ENCODE measurements at places on chromosomes 6 and 20.

- DNase-seq, result no peak
Observed at GRCh38 chr20:3911956-3912355, 22.8 kb downstream of the PANK2 start.

- no peak for DNase-seq
Observed at GRCh38 chr20:46814366-46815232, 80.0 kb upstream of the EYA2 start.

GRCh38 chr6:116144605-116145004 is 18.7 kb upstream of the COL10A1 start:
- DNase-seq, result no peak

- DNase-seq, result no peak
Observed at GRCh38 chr6:112300896-112301295, 46.2 kb upstream of the RFPL4B start.

DNA sequence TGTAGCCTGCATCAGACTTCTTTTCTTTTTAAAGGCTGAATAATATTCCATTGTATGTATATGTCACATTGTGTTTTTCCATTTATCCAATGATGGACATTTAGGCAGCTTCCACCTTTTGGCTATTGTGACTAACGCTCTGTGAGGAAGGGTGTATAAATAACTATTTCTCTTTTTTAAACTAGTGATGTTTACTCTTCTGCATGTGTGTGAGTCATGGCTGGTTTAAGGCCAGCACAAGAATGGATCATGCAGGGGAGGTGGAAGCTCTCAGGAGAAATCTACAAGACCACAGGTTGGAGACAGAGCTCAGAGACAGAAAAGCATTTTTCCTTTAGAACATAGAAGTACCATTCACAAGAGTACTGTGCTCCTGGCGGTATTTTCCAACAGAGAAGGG is 307.2 kb downstream of the SOX4 start:
- DNase-seq, result peak; percentile 36

GRCh38 chr6:79536585-79536953 is 661 bp downstream of the LCA5 start:
- DNase-seq, result no peak

- no peak for DNase-seq
Observed at GRCh38 chr20:53307964-53308597, 285.6 kb downstream of the ZNF217 start.

DNA sequence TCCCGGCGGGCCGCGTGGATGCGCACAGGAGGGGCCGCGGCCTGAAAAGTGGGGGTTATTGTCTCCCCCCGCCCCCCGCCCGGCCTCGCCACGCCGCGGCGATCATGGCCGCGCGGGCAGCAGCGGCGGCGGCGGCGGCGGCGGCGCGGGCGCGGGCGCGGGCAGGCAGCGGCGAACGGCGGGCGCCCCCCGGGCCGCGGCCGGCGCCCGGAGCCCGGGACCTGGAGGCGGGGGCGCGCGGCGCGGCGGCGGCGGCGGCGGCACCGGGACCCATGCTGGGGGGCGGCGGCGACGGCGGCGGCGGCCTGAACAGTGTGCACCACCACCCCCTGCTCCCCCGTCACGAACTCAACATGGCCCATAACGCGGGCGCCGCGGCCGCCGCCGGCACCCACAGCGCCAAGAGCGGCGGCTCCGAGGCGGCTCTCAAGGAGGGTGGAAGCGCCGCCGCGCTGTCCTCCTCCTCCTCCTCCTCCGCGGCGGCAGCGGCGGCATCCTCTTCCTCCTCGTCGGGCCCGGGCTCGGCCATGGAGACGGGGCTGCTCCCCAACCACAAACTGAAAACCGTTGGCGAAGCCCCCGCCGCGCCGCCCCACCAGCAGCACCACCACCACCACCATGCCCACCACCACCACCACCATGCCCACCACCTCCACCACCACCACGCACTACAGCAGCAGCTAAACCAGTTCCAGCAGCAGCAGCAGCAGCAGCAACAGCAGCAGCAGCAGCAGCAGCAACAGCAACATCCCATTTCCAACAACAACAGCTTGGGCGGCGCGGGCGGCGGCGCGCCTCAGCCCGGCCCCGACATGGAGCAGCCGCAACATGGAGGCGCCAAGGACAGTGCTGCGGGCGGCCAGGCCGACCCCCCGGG is 637 bp downstream of the ARID1B start:
- peak; percentile 62 for DNase-seq

GRCh38 chr6:132344811-132345210 is 56.5 kb downstream of the MOXD1 start:
- DNase-seq, result no peak

DNA sequence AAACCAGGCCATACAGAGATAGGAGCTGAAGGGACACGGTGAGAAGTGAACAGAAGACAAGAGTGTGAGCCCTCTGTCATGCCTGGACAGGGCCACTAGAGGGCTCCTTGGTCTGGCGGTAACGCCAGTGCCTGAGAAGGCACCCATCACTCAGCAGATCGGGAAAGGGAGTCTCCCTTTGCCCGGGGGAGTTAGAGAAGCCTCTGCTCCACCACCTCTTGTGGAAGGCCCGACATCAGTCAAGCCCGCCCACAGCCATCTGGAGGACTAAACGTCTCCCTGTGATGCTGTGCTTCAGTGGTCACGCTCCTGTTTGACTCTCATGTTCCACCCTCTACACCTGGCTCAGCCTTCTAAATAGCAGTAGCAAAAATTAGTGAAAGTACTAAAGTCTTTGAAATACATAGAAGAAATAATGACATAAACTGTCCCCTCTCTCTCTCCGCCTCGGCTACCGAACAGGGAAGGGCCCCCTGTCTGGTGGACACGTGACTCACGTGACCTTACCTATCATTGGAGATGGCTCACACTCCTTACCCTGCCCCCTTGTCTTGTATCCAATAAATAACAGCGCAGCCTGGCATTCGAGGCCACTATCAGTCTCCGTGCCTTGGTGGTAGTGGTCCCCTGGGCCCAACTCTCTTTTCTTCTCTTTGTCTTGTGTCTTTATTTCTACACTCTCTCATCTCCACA is 66.7 kb downstream of the RPP21 start:
- peak; percentile 85 for DNase-seq

DNA sequence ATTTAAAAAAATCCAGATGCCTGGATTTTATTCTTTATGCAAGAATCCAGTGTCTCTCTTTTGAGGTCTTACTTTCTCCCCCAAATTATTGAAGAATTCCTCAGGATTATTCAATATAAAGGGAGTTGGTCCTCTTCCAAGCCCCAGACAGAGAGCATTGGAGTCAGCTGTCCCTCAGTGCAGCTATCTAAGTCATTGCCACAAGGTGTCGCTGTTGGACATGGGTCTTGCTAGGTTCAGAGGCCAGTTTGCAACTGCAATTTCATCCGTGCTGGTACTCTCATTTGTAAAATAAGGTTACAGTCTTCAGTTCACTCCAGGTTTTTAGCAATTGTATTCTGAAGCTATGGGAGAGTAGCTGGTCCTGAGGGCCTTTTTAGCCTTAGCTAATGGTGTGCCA is 27.8 kb downstream of the CCN2 start:
- DNase-seq, result peak; percentile 62

- DNase-seq, result no peak
Observed at GRCh38 chr20:63344616-63345327, 16.4 kb downstream of the CHRNA4 start.

- DNase-seq, result no peak
Observed at GRCh38 chr20:56875803-56876202, 246.7 kb downstream of the TFAP2C start.

- DNase-seq, result no peak
Observed at GRCh38 chr20:1392443-1392692, 486 bp downstream of the FKBP1A start.

DNA sequence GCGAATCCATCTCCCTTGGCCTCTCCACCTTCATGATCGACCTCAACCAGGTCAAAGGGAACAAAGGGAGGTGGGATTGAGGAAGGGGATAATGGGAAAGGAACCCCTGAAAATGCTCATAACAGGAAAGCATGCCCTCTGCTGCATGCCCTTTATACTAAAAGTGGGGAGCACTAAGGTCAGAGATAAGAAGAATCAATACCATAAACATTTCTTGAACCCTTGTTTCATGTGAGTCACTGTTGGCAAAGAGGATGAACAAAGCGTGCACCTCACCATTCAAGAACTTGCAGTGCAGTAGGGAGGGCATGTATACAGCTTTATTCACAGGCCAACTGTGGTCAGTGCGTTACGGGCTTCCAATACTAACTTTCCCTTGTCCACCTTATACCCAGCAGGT is 1.7 kb upstream of the SAPCD1 start:
- DNase-seq, result no peak

Data from suppressor macrophage treated with lipopolysaccharide for 1 hour (primary cell).